ENCODE measurements at places on chromosomes 2 and 18.

- DNase-seq, result peak; percentile 88
Measured at GRCh38 chr2:177763531-177764265, 308.9 kb downstream of the PDE11A start.

GRCh38 chr2:14778015-14778414 lies 145.5 kb downstream of the LRATD1 start:
- no peak for DNase-seq

GRCh38 chr2:215460682-215461382 lies 25.0 kb upstream of the FN1 start:
- DNase-seq, result no peak

GRCh38 chr18:31398191-31398590 lies 21.6 kb downstream of the DSG4 start:
- no peak for DNase-seq

GRCh38 chr2:133477616-133477990 lies 90.7 kb downstream of the NCKAP5 start:
- DNase-seq, result no peak

- peak; percentile 64 for DNase-seq
Measured at GRCh38 chr2:138689705-138690104, 90.5 kb downstream of the NXPH2 start.

DNA sequence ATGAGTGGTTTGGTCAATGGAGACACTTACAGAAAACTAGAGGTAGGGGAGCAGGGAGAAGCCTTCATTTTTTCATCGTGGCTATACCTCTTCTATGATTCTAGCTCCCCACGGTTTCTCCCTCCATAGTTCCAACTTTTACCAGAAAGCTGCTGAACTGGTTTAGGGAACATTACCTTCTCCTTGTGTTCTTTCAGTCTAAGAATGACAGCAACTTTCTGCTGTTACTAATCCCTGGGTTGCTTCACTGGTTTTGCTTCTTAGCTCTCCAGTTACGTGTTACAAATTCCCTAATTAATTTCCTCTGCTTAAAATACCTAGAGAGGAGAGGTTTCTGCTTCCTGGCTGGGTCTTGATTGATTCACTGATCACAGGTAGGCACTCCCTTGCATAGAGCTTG lies 499.9 kb downstream of the SLC4A3 start:
- DNase-seq, result no peak

DNA sequence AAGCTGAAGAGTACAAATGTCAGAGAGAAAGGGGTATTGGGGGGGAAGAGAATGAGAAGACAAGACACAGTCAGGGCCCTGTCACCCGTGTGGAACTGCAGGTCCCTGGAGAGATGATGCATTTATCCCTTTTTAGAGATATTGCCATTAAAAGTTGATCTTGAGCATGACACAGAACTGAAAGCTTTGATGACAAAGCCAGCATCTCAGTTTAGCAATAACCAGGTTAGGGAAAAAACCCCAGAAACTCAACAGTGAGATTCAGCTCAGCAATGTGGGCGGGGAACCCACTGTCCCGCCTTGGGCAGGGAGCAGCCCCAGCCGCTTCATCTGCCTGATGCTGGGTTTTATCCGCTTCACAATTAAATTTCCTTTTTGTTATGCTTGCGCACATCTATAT lies 181.1 kb downstream of the NEDD4L start:
- DNase-seq, result no peak

Data from activated CD8-positive, alpha-beta T cell treated with anti-CD3 and anti-CD28 coated beads, Interleukin-2, amount 10 ng/mL, durations not matched to agents 7 days and 5 days (primary cell).